ENCODE measurements at places on chromosomes 1 and 21. TPM values are rescaled to one million over a fixed set of nuclear protein-coding genes. Genes with fewer than 3 reads are reported as not detected.

DNA sequence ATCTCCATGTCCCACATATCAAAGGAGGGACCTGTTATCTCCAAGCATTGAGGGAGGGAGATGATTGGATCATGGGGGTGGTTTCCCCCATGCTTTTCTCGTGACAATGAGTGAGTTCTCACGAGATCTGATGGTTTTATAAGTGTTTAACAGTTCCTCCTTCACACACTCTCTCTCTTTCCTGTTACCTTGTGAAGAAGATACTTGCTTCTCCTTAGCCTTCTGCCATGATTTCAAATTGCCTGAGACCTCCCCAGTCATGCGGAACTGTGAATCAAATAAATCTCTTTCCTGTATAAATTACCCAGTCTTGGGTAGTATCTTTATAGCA lies 91.6 kb downstream of the DDAH1 start:
- peak overlapping the region; percentile 31 for H3K27ac ChIP-seq
- H3K36me3 ChIP-seq, result no peaks in the 10 kb centered on the region
- DNase-seq, result no peak
- no peak overlapping the region for H3K4me3 ChIP-seq

GRCh38 chr1:82778612-82779011 lies 977.9 kb downstream of the ADGRL2 start:
- no peak overlapping the region for H3K4me3 ChIP-seq
- H3K4me1 ChIP-seq, result no peaks in the 10 kb centered on the region
- no peak for DNase-seq
- H3K27ac ChIP-seq, result no peak overlapping the region

The PARK7 gene
- 207 TPM for total RNA-seq

DNA sequence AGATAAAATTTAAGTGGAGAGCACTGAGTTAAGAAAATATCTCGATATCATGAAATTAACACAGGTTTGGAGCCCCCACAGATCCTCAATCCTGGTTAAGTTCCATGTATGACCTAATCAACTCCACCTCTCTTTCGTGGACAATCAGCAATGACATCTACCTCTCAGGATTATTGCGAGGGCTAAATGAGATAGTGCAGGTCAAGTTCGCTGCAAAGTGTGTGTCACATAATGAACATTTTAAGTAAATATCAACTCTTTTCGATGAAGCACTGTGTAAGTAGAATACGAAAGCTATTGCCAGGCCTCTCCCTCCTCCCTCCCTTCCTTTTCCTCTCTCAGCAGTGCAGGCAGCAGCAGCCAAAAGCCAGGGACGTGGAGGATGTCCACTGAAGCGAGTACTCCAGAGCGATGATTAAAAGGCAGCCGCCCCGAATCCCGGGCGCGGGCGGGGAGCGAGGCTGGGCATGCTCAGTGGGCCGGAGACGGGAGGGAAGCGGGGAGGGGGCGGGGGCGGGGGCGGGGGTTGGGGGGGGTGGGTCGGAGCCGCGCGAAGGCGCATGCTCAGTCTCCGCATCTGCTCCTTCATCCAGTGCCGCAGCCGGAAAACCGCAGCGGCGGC lies at the start of gene CAMSAP2:
CAMSAP2 (plus strand) TSS at position 567 of the 622 bp plus-strand sequence. CDS start 935 bp downstream, outside the sequence.
- no peaks in the 10 kb centered on the region for H3K36me3 ChIP-seq
- H3K27me3 ChIP-seq, result no peaks in the 10 kb centered on the region
- DNase-seq, result peak; percentile 86
- H3K4me3 ChIP-seq, result peak within 1 kb of the TSS; percentile 96
- H3K4me1 ChIP-seq, result no peaks in the 10 kb centered on the region

The FAM163A gene
- not detected for total RNA-seq

- no peak overlapping the region for H3K4me3 ChIP-seq
- H3K36me3 ChIP-seq, result no peaks in the 10 kb centered on the region
- H3K27me3 ChIP-seq, result no peaks in the 10 kb centered on the region
- no peak overlapping the region for H3K27ac ChIP-seq
Observed at GRCh38 chr21:31181082-31181750, 142.9 kb upstream of the KRTAP19-8 start.

GRCh38 chr1:41696381-41696780 lies 211.9 kb upstream of the EDN2 start:
- H3K27me3 ChIP-seq, result no peaks in the 10 kb centered on the region
- no peak overlapping the region for H3K27ac ChIP-seq
- DNase-seq, result no peak
- H3K4me3 ChIP-seq, result no peak overlapping the region

DNA sequence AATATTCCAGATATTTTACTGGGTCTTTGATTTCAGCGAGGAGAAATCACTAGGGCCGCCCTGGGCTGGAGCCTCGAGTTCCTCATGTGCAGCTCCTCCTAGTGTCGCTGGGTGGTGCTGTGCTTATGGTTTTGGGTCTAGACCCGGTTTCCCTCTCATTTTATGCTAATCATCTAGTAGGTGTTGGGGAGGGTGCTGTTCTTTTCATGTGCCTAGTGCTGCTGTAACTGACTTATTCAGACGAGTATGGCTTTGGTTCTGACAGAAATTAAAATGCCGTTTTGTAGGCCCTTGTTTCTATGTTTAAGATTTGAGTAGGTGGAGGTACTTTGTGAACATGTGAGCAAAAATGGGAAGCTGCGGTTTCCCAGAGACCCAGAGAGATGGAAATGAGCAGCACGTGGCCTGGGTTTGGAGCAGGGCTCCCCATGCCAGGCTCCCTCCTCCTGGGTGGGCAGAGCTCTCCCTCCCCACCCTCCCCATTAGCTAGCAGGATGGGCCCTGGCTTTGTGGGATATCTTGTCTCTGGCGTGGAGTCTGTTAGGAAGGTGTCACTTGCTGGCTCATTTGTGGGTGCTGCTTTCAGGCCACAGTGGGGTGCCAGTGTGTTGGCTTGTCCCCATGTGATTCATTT lies 74.0 kb upstream of the GPR88 start:
- H3K4me3 ChIP-seq, result no peak overlapping the region
- peaks cover 2% of the 10 kb centered on the region for H3K36me3 ChIP-seq
- no peaks in the 10 kb centered on the region for H3K27me3 ChIP-seq
- DNase-seq, result peak; percentile 64
- no peak overlapping the region for H3K27ac ChIP-seq

DNA sequence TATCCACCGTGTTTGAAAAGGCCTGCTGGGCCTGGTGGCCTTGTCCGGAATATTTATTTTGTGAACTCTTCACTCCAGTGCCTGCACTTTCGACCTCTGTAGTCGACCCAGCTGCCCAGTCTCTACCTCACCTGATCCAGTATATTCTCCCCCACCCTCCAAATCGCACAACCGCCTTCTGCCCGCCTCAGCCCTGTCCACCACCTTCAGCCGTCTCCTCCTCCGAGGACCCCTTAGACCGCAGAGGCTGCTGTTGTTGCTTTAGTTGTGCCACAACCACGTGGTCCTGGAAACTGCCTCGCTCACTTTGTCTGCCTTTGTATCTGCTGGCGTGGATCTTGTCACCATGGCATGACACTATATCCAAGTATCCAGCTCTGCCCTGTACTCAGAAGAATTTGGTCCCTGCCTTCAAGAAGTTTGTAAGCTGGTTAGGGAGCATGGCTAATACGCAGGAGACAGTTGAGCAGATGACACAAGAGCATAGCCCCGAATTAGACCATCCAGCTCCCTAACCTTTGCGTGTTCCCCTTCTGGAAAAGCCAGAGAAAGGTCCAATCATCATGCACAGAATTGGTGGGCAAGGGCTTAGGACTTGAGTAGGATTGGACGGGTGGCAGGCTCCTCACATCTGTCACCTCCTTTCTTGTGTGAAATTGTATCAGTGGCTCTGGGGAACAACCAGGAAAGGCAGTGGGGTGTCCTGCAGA lies 1.5 kb downstream of the PHGDH start:
- H3K36me3 ChIP-seq, result no peaks in the 10 kb centered on the region
- peaks cover 11% of the 10 kb centered on the region for H3K27me3 ChIP-seq
- peaks cover 19% of the 10 kb centered on the region for H3K4me1 ChIP-seq
- H3K27ac ChIP-seq, result peak overlapping the region; percentile 74

GRCh38 chr1:69403756-69404320 lies 163.9 kb upstream of the LRRC7 start:
- H3K27me3 ChIP-seq, result no peaks in the 10 kb centered on the region
- H3K27ac ChIP-seq, result no peak overlapping the region
- H3K4me3 ChIP-seq, result no peak overlapping the region
- no peaks in the 10 kb centered on the region for H3K4me1 ChIP-seq
- no peaks in the 10 kb centered on the region for H3K36me3 ChIP-seq

DNA sequence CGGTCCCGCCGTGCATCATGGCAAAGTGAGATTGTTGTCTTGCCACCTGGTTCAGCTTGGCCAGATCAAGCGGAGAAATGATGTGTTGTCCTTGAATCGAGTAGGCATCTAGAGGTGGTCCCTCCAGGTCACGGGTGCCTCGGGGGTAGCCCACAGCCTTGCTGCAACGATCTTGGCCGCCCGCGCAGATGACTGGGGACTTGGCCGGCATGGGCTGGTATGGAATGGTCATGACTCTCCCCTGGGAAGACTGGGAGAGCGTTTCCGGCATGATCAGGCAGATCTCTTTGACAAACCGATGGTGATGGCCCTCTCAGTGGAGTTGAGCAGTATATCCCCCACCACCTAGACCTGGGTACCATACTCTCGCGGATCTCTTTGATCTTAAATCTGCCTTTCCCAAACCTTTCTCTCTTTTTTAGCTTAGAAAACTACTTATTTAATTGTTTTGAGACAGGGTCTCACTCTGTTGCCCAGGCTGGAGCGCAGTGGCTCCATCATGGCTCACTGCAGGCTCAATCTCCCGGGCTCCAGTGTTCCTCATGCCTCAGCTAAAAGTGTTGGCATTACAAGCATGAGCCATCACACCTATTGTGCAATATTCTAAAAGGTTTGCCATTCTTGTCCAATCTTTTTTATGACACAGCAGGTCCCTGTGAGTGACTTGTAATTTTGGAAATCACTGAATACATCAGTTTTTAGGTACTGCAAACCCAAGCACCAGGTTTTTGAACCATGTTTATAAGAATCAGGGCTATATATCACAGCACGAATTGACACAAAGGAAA lies 9.4 kb upstream of the ELAPOR1 start:
- H3K4me3 ChIP-seq, result no peak overlapping the region
- peak; percentile 11 for DNase-seq
- H3K27me3 ChIP-seq, result no peaks in the 10 kb centered on the region
- H3K27ac ChIP-seq, result no peak overlapping the region

The ACTL8 gene
- 0.28 TPM for total RNA-seq

DNA sequence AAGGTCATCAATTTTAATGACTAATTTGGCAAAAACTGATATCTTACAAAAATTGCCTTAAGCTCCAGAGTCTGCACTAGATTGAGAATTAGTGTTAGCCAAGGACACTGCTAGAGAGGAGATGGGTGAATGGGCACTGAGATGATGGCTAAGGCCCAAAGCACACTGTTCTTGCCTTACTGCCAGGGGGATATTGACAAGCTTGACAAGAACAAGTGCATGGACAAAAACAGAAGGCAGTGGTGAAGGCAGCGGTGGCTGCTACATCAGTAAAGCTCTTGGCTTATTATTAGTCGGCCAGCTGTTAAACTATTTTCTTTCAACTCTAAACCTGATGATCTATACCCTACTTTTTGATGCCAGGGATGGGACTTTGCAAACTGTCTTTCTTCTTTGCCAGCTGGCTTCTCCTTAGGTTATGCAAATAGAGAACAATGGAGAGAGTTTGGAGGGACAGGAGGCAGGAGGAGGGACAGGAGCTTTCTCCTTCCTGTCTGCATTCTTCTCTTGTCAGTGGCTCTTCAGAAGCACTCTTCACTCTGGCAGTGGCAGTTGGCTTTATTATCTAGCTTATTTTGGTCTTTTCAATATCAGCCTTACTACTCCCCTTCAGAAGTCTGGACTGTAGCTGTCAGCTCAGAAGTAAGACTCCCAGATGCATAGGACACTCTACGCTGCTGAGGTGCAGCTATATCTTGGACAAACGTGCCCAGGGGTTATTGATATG lies 853.5 kb upstream of the TMPRSS15 start:
- no peaks in the 10 kb centered on the region for H3K36me3 ChIP-seq
- no peak for DNase-seq
- no peak overlapping the region for H3K4me3 ChIP-seq
- H3K27me3 ChIP-seq, result no peaks in the 10 kb centered on the region

DNA sequence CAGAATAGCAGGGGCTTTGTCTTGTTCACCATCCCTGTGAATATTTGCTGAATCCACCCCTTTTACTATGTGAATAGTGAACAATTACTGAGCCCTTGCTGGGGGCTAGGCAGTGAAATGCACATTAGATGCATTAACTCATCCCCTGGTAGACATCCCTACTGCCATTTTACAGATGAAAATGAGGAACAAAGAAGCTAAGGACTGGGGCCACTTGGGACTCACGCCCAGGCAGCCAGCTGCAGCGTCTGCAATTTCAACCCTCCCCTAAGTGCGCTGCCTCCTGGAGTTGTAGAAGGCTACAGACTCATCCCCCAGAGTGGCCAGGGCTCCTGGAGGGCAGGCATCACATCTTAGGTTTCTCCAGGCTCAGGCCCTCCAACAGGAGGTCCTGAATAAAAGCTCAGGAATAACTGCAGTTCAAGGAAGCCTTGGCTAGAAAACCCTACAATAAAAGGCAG lies 31.6 kb downstream of the CAPZB start:
- DNase-seq, result no peak
- no peaks in the 10 kb centered on the region for H3K27me3 ChIP-seq
- H3K27ac ChIP-seq, result no peak overlapping the region

All from IMR-90 (cell line).